ENCODE measurements at places on chromosomes 7 and 10.

- DNase-seq, result no peak
Measured at GRCh38 chr10:99999319-100000108, 10.2 kb downstream of the DNMBP start.

GRCh38 chr7:71155236-71155635, 23.3 kb downstream of the GALNT17 start:
- no peak for DNase-seq

- DNase-seq, result no peak
Measured at GRCh38 chr7:13042605-13043236, 355.3 kb downstream of the ARL4A start.

GRCh38 chr7:16991551-16991950, 109.8 kb upstream of the AGR3 start:
- no peak for DNase-seq

- no peak for DNase-seq
Measured at GRCh38 chr10:124477614-124478363, 16.2 kb downstream of the LHPP start.

DNA sequence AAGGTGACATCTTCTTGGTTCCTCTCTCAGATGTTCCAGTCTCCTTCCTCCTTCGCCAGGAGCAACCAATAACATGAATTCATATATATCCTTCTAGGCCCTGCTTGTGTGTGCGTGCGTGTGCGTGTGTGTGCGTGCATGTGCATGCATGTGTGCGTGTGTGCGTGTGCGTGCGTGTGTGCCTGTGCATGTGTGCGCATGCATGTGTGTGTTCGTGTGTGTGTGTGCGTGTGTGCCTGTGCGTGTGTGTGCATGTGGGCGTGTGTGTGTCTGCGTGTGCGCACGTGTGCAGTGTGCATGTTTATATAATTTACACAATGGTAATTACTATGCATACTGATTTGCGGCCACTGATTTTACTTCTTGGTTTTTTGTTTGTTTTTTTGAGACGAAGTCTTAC, 43.9 kb upstream of the PTF1A start:
- DNase-seq, result no peak

GRCh38 chr7:149415391-149416071, 45.3 kb downstream of the ZNF777 start:
- DNase-seq, result no peak

DNA sequence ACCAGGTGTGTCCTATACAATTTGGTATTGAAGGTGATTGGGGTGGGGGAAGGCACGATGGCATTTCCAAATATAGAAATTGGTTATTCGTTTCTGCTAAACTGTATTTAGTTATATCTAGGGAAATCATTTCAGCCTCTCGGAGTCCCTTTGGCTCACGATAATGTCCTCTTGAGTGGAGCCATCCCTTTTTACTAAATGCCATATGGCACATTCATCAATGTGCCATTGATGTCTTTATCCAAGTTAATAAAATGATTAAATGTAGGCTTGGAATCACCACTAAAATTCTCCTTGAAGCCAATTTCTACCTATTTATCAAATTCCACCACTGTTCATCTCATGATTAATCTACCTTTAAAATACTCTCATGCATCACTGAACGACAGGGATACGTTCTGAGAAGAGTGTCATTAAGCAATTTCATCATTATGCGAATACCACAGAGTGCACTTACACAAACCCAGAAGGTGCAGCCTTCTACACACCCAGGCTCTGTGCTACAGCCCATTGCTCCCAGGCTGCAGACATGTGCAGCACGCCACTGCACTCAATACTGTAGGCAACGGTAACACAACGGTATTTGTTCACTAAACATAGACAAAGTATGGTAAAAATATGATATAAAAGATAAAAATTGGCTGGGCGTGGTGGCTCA, 219.2 kb upstream of the C7orf33 start:
- no peak for DNase-seq

- DNase-seq, result no peak
Measured at GRCh38 chr7:158492367-158492764, 95.3 kb downstream of the PTPRN2 start.

- DNase-seq, result no peak
Measured at GRCh38 chr7:143002106-143002505, 24.8 kb downstream of the OR9A2 start.

GRCh38 chr10:58827381-58827780, 314.7 kb downstream of the BICC1 start:
- DNase-seq, result no peak

- no peak for DNase-seq
Measured at GRCh38 chr7:134031835-134032617, 95.1 kb upstream of the LRGUK start.

DNA sequence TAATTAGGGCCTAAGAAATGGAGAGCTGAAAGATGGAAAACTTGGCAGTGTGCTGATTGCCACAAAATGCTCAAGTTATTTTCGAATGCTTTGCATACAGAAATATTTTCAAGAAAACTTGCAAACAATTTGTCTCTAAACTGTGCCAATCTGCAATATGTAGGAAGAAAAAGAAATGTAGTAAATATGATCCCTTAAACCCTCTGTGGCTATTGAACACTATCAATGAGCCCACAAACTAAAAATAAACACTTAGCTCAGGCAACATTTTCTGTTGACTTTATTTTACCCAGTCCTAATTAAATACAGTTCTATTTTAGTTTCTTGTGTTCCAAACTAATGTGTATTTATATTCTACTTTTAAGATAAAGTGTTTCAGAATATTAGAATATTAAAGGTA, 342.1 kb downstream of the SEMA3D start:
- DNase-seq, result no peak

DNA sequence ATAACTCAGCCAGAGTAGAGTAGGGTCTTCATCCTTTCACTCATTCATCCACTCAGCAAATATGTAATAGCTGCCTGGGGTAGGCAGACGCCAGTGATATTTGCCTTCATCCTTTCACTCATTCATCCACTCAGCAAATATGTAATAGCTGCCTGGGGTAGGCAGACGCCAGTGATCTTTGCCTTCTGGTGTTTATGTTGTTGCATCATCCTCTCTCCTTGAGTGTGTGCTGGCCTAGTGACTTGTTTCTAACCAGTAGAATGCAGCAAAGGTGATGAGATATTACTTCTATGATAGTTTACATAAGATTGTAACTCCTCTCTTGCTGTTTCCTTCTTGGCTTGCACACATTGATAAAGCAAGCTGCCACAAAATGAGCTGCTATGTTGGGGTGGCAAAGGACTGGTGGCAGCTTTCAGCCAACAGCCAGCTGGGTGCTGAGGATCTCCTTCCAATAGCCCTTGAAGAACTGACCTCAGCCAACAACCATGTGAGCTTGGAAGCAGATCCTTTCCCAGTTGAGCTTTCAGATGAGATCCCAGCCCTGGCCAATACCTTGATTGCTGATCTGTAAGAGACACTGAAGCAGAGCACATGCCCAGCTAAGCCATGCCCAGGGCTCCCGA, 23.2 kb upstream of the MTPN start:
- DNase-seq, result no peak

- no peak for DNase-seq
Measured at GRCh38 chr10:104880624-104881398, 239.7 kb downstream of the SORCS3 start.

DNA sequence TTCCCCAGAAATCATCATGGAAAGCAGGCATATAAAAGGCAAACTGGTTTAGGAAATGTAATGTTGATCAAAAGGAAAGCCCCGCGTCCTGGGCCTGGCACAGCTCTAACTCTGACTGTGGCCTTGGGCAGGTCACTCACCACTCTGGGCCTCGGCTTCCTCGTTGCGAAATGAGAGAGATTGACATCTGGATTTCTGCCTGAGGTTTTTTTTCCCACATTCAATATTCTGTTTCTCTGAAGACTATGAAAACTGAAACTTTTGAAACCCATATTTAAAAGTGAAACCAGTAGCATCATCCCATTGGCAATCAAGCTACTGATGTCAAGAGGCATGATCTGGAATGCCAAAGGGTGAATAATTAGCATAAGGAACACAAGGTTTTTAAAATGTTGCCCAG, 369.7 kb upstream of the NPVF start:
- no peak for DNase-seq

DNA sequence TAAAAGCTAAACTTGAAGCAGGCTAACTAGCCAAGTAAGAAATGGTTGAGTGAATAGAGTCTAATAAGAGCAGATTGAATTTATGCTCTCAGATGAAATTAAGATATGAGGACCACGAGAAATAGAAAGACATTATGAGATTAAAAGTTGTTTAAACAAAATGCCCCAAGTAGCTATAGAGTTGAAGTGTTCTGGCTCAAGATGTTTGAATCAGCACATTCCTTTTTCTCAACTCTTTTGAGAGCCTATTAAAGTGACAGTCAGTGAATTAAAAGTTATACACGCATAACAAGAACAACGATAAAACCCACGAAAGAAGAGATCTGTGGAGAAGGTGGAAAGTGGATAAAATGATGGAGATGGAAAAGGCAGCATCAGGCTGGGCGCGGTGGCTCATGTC, 322.2 kb upstream of the ANKRD30A start:
- DNase-seq, result no peak

DNA sequence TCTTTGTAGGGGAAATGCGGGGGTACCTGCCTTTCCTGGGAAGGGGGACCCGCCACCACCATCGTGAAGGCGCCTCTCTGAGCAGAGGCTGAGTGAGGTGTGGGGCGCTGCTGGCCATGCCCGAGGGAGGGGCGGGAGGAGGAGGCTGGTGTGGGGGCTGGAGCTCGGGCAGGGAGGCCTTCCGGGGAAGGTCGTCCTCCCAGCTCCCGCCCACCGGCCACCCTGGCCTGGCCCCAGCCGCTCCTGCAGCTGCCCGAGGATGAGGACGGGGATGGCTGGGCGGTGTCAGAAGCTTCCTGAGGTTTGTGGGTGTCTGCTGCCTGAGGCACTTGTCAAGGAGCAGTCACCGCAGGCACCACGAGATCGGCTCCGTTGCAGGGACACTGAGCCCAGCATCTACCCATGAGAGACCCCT, 11.4 kb downstream of the PWWP2B start:
- no peak for DNase-seq

DNA sequence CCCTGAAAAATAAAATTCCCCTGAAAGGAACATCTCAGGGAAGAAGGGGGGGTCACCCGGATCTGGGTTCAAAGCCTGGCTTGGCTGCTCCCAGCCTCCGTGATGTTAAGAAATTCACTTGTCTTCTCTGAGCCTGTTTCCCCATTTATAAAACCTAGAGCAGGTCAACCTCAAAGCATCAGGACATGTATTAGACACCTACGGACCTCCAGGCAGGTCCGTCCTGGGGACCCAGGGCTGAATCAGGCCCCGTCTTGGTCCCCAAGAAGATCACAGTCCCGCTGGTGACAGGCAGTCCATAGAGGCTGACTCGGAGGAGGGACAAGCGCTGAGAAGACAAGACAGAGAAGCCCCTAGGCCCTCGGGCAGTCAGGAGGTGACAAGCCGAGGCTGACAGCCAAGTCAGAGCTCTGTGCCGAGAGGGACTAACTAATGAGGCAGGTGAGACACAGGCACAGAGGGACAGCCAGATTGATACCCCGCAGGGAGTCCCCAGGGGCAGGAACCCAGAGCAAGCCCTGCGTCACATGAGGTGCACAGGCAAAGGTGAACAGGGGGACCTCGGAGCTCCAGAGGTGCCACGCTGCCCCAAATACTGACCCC, 2.9 kb downstream of the MYL10 start:
- DNase-seq, result no peak

GRCh38 chr10:409408-410040, 274.3 kb downstream of the ZMYND11 start:
- DNase-seq, result no peak

- DNase-seq, result no peak
Measured at GRCh38 chr10:118472415-118473304, 122.8 kb downstream of the PRLHR start.

- DNase-seq, result no peak
Measured at GRCh38 chr7:42198974-42199668, 37.9 kb downstream of the GLI3 start.

DNA sequence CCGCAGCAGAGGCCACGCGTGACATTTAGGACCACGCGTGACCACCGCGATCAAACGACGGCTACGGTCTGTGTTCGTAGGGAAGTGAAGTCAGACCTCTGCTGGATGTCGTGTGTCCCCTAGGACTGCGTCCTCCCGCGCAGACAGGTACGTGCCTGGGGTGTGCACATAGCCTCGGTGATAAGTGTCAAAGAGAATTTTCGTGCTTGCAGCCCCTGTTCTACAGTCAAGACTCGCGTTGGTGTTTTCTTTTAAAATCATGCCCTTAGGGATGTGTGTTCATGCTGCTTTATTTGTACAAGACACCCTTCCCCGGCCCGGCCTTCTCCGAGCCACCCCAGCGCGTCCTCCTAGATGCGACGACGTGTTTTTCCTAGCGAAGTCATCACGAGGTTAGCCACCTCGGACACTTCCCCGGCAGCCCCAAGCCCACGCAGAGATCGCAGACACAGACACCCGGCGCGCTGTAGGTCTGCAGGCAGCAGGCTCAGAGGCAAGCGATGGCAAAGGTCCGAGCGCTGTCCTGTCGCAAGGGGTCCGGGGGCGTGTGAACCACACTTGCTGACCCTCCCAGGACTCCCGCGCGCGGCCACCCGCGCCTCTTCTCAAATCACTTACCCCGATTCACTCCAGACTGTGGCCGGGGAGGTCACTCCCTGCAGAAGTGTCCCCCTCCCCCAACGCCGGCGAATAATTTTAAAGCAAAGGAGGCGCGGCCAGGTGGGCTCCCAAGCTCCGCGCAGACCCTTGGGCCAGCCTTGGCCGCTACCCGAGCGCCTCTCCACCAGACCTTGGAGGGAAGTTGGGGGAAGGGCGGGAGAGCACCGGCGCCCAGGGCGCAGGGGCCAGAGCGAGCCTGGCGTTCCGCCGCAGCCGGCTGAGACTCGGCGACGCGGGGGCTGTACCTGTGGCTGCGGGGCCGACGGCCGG, 552 bp downstream of the MKX start:
- DNase-seq, result no peak

- no peak for DNase-seq
Measured at GRCh38 chr7:4747746-4748145, 27.7 kb upstream of the AP5Z1 start.

Data from stimulated activated CD4-positive, alpha-beta T cell treated with anti-CD3 and anti-CD28 coated beads, Interleukin-1b, Interleukin-23, amount 100 ng/mL, for 1 hour (primary cell).